ENCODE measurements at places on chromosomes 12 and 14.

DNA sequence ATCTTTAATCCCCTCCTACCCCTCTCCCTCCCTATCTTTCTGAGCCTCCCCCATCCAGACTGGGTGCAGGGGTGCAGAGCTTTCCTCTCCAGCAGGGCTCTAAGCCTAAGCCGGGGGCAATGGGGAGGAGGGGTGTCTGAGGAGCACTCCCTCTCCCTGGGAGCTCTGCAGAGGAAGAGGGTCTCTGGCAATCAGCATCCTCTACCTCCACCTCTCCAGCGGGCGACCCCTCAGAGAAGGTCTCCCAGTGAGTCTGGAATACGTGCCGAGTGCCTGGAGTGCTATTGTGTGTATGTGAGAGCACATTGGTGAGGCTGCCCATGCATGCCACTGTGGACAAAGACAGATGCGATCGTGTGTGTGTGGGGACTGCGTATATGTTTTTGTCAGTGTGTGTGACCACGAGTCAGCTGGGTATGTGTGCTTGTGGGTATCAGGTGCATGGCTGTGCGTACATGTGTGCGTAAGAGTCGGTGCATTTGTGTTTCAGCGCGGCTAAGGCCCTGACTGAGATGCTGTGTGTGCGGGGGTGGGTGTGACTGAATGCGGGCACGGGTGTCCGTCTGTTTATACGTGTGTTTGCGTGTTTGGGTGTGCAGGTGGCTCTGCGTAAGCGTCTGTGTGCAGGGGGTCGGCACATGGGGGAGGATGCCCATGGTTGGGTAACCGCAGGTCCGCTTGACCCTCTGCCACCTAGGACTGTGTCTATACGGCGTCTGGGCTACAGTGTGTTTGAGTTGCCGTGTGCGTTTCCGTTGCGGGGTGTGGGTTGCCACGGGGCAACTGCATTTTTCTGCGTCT, 905 bp upstream of the DLK1 start:
- DNase-seq, result no peak

DNA sequence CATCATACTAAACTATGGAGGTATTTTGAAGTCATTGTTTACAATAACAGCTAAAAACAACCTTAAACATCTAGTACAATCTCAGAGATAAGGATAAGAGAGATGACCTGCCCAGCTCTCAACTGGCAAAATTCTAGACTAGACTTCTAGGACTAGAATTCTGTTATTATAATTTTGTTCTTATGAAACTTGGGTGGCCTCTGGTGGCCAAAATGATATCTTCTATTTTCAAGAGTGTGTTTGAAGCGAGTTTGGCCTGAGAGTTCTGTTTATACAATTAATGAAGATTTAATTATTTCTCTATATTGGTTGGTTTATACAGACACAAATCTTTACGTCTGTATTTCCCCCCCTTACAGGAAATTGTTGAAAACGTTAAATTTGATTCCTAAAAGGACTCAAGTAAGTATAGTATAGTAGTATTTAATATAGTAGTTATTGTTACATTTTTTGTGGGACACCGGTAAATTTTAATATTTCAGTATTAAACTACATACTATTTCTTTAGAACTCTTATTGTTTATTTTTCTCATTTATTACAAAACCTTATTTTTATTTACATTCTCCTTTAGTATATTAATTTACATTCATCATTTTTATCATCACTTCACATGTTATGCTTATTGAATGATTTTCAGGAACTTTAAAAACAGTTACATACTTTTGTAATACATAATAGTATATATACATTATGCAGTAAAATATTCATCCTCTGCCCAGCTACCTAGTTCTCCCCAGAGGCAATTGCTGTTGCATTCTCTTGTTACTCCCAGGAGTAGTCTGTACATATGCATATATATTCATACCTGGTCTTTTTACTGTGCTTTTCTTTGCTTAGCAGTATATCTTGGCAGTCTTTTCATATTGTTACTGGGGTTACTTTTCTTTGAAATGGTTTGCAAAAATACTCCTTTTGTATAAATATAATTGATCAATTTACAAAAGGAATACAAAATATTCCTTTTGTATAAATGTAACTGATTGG, 6.6 kb downstream of the PPHLN1 start:
- DNase-seq, result no peak

DNA sequence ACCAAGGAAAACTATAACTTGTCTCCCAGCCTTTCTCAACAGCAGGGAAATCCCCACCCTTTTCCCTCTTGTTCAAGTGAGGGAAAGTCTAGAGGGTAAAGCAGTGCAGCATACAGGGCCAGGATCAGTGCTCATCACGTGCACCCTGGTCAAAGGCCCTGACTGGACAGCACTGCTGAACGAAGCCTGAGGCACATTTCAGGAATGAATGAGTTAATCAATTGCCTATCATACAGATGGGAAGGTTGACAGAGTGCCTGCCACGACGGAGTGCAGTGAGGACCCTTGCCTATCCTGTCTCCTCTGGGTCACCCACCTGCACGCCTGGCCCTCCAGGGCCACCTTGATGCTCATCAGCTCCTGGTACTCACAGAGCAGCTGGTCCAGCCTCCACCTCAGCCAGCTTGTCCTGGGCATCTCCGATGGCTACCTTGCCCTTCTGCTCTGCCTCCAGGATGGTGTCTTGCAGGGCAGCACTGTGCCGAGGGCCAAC, 11.7 kb upstream of the KRT73 start:
- DNase-seq, result no peak

GRCh38 chr12:50924131-50924438, 28.3 kb upstream of the HIGD1C start:
- DNase-seq, result no peak

- DNase-seq, result no peak
These were observed 61.7 kb downstream of the EMP1 start for GRCh38 chr12:13258197-13258596.

- no peak for DNase-seq
These were observed 380.8 kb downstream of the EGLN3 start for GRCh38 chr14:33569821-33570687.

- DNase-seq, result no peak
These were observed 71.7 kb downstream of the TPH2 start for GRCh38 chr12:72010356-72010755.

DNA sequence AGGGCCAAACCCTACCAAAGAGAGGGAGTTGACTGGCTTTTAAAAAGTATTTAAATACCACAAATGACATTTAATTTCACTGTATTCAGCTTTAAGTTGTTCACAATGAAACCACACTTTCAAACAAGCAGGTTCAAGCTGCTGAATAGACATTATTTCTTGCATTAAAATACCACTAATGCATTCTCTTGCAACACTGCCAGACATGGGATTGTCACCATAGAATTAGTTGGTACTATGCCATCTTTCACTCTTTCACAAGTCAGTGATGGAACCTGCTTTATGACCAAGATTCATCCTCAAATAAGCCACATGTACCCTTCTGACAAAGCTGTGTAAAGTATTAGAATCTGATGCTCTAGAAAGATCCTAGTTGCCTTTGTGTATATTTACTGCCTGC, 239.4 kb downstream of the PAWR start:
- no peak for DNase-seq

DNA sequence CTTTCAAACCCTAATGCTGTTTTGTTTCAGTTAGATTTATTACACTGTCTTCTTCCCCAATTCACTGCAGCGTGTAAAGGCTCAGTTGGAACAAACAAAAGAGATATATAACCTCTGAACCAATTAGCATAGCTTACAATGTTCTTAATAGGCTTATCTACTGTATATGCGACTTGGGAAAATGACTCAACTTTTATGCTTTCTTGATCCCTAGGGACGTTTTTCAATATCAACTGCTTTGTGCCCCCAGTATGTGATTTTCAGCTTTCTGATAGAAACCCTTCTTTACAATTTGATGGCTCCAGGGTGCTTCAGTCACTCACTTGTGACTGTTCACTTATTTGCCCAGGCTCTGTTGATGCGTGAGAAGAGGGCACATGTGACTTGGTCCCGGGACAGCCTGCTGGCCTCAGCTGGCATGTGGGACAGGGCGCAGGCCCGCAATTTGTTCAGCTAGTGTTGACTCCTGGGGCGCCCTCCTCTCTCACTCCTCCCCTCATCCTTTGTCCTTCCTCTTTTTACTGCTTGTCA, 107.1 kb downstream of the TMTC2 start:
- no peak for DNase-seq

GRCh38 chr12:1838205-1838993, 18.0 kb downstream of the LRTM2 start:
- DNase-seq, result no peak

- DNase-seq, result no peak
These were observed 163.5 kb upstream of the NEDD1 start for GRCh38 chr12:96743606-96744005.

DNA sequence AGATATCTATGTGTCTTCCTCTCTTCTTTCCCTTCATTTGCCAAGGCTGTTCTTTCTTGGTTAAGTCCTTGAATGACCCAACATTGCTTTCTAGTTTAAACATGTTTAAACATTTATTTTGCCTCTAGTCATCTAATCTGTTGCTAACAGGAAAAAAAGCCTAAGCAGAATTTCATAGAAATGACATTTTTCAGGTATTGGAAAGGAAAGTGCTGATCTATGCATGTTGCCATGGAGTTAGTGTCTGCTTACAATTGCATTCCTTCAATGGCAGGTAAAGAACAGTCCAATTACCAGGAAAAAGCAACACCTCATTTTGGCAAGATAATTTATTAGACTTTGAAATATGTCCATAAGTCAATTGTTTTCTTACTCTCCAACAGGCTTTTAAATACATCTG, 21.5 kb upstream of the SLC2A13 start:
- no peak for DNase-seq

GRCh38 chr14:67934087-67934486, 114.5 kb downstream of the RAD51B start:
- no peak for DNase-seq
